ENCODE measurements at places on chromosomes 3 and 15.

DNA sequence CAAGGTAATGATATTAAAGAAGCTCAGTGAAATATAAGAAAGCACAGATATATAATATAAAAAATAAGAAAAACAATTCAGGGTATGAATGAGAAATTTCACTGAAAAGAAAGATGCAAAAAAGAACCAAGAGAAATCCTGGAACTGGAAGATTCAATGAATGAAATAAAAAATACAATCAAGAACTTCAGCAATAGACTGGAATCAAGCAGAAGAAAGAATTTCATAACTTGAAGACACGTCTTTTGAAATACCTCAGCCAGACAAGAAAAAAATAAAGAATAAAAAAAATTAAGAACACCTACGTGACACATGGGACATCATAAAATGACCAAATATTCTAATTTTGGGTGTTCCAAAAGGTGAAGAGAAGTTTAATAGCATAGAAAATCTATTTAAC, 104.6 kb upstream of the NEO1 start:
- H3K27ac ChIP-seq, result no peak overlapping the region
- peaks cover 2% of the 10 kb centered on the region for H3K36me3 ChIP-seq
- H3K27me3 ChIP-seq, result peaks cover 13% of the 10 kb centered on the region
- no peak for DNase-seq

DNA sequence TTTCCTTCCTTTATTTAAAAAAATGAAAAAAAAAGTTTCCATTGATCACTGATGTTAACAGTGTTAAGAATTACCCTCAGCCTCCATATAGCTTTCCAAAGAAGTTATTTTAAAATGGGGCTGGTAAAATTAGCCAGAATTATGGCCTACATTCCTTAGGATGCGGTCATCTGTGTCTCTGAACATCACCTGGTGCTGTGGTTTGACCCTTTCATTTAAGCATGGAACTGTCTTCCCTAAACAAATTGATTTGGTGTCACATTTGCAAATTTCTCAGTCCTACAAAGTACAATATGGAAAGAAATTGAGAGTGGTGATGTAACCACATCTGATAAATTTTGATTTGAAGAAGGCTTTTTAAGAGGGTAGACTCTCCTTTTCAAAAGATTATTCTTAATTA, 40.3 kb upstream of the ZPLD1 start:
- no peak for DNase-seq
- no peaks in the 10 kb centered on the region for H3K4me1 ChIP-seq
- no peak overlapping the region for H3K27ac ChIP-seq
- H3K4me3 ChIP-seq, result no peak overlapping the region

- H3K27ac ChIP-seq, result no peak overlapping the region
- H3K36me3 ChIP-seq, result no peaks in the 10 kb centered on the region
- no peak overlapping the region for H3K4me3 ChIP-seq
- no peak for DNase-seq
- H3K27me3 ChIP-seq, result peaks cover 6% of the 10 kb centered on the region
Observed at GRCh38 chr15:93837450-93837849, 393.9 kb upstream of the MCTP2 start.

GRCh38 chr3:86948822-86949221, 42.1 kb downstream of the VGLL3 start:
- H3K27ac ChIP-seq, result no peak overlapping the region
- no peak overlapping the region for H3K4me3 ChIP-seq
- H3K27me3 ChIP-seq, result no peaks in the 10 kb centered on the region
- no peaks in the 10 kb centered on the region for H3K4me1 ChIP-seq

DNA sequence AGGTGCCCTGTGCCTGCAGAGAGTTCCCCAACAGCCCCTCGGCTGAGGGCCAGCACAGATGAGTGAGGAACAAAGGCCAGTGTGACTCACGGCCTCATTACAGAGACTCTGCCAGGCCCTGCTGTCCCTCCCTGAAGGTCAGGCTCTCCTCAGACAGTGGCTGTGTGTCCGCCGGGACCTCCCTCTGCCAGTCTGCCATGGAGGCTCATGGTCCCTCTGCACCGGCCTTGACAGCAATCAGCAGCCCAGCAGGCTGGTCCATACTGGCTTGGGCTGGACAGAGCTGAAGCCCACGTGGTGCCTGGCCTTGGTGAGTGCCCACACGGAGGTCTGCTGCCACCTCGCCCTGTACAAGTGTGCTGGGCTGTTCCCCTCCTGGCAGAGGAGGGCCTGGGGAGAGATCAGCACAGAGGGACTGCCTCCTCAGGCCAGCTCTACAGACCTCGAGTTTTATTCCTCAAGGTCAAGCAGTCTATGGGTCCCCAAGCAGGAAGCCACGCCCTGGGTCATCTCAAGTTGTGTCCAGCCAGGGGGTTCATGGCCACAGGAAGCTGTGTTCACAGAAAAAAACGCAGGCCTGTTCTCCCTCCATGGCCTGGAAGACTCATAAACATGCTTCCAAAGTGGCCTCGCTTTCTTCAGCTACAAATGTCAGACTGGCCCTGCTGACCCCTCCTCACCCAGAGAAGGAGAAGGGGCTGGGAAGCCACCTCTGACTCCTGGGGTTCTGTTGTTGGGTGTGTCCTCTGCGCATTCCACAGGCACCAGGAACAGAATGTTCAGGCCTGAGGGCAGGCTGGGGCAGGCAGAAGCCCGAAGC, 27.0 kb downstream of the SLC41A3 start:
- no peaks in the 10 kb centered on the region for H3K27me3 ChIP-seq
- H3K4me1 ChIP-seq, result peaks cover 14% of the 10 kb centered on the region
- no peak overlapping the region for H3K4me3 ChIP-seq
- no peak overlapping the region for H3K27ac ChIP-seq

DNA sequence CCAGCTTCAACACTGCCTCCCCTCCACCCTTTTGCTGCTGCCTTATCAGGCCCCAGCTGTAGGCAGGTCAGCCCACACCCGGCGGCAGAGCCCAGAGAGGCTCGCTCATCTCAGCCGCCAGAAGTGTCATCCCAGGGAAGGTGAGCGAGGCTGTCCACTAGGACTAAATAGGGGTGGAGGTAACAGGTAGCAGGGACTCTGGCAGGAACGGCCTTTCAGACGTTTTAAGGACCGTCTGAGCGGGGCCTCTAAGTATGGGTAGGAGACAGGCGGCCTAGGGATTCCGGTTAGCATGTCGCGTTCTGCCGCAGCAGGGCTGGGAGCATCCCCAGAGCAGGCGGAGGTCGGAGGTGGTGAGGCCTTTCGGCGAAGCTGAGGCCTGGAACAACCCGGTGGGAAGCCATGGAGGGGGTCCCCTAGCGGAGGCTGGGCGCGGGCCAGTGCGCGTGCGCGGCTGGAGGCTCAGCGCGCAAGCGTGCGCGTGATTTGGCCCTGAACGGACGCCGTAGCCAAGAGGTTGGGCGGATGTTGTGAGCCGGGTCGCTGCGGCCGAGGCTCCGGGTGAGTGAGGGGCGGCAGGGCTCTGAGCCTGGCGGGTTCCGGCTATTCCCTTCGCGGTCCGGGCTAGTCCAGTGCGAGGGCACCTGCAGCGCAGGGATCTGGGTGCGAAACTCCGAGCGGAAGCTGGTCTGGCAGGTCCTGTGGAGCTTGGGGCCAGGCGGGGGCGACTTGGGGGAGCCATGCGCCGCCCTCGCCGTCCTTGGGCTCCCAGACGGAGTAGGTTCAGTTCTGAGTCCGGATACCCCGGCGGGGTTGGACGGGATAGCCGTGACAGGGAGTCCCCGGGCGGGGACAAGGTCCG, at the start of the genes MST1 and RNF123:
Gene MST1 (minus strand): TSS at position 429 of the 862 bp plus-strand sequence. CDS start 783 bp downstream, outside the sequence.
Gene RNF123 (plus strand): TSS at position 512 of the 862 bp plus-strand sequence. CDS start 1,609 bp downstream, outside the sequence.
- no peaks in the 10 kb centered on the region for H3K27me3 ChIP-seq
- peak within 1 kb of the TSS; percentile 96 for H3K4me3 ChIP-seq
- peak within 1 kb of the TSS; percentile 95 for H3K27ac ChIP-seq
- H3K36me3 ChIP-seq, result peaks cover 6% of the 10 kb centered on the region
- H3K4me1 ChIP-seq, result peaks cover 40% of the 10 kb centered on the region

GRCh38 chr15:70169147-70169546, 71.4 kb upstream of the TLE3 start:
- no peaks in the 10 kb centered on the region for H3K4me1 ChIP-seq
- H3K4me3 ChIP-seq, result no peak overlapping the region
- H3K27ac ChIP-seq, result no peak overlapping the region
- H3K36me3 ChIP-seq, result no peaks in the 10 kb centered on the region
- H3K27me3 ChIP-seq, result no peaks in the 10 kb centered on the region

DNA sequence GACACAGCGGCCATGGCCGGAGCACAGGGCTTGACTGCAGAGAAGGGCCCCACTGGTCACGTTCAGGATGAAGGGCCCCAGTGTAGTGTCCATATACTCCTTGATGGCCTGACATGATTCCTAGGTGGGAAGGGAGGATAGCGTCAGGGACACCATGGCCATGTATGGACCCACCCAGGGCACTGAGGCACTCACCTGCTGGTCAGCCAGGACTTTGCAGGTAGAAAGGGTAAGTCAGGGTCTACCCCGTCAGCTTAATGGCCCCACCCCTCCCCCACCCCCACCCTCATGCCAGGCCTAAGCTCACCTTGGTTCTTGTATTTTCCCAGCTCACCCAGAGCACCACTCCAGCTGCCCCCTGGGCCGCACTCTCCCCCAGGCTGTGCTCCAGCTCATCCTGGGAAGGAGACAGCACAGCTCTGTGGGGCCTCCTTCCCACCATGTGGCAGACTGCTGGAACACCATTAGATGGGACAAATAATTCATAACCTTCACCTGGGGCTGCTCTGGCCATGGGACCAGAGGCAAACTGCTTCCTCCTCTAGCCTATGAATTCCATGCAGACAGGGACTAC, 1.6 kb upstream of the HYAL3 start:
- peak overlapping the region; percentile 99 for H3K4me3 ChIP-seq
- H3K27ac ChIP-seq, result peak overlapping the region; percentile 91
- DNase-seq, result no peak
- no peaks in the 10 kb centered on the region for H3K36me3 ChIP-seq
- H3K27me3 ChIP-seq, result no peaks in the 10 kb centered on the region

DNA sequence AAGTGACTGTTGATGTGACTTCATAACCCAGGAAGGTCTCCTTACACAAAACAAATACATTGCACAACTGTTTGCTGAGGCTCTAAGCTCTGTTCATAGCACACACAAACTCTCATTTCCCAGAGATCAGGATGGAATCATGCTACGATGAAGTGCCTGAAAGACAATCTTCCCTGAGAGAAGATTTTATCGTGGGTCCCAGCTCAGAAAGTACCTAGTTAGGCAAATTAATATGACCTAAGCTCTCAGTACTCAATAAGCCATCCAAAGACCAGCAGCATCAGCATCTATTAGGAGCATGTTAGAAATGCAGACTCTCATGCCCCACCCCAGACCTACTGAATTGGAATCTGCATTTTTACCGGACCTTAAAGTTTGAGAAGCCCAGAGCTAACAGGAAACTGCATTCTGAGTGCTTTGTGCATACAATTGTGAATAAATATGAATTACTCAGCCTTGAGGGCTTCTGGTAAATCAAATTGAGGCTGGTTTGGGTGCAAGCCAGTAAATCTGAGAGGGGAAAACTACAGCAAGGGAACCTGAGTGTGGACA, 161.5 kb upstream of the C2CD4B start:
- DNase-seq, result no peak
- H3K4me1 ChIP-seq, result no peaks in the 10 kb centered on the region
- H3K36me3 ChIP-seq, result no peaks in the 10 kb centered on the region
- peaks cover 4% of the 10 kb centered on the region for H3K27me3 ChIP-seq
- no peak overlapping the region for H3K27ac ChIP-seq

- no peak for DNase-seq
- no peaks in the 10 kb centered on the region for H3K36me3 ChIP-seq
- H3K4me3 ChIP-seq, result no peak overlapping the region
- peaks cover 14% of the 10 kb centered on the region for H3K27me3 ChIP-seq
- H3K4me1 ChIP-seq, result no peaks in the 10 kb centered on the region
- no peak overlapping the region for H3K27ac ChIP-seq
Observed at GRCh38 chr15:84034578-84035398, 200.8 kb upstream of the GOLGA6L4 start.

GRCh38 chr3:27356976-27357375, 12.2 kb downstream of the NEK10 start:
- H3K27ac ChIP-seq, result no peak overlapping the region
- H3K4me3 ChIP-seq, result no peak overlapping the region
- H3K36me3 ChIP-seq, result no peaks in the 10 kb centered on the region
- DNase-seq, result no peak

GRCh38 chr3:104149154-104149553, 1217.6 kb upstream of the ALCAM start:
- no peak overlapping the region for H3K4me3 ChIP-seq
- no peaks in the 10 kb centered on the region for H3K4me1 ChIP-seq
- no peak for DNase-seq
- H3K27me3 ChIP-seq, result no peaks in the 10 kb centered on the region
- no peak overlapping the region for H3K27ac ChIP-seq

DNA sequence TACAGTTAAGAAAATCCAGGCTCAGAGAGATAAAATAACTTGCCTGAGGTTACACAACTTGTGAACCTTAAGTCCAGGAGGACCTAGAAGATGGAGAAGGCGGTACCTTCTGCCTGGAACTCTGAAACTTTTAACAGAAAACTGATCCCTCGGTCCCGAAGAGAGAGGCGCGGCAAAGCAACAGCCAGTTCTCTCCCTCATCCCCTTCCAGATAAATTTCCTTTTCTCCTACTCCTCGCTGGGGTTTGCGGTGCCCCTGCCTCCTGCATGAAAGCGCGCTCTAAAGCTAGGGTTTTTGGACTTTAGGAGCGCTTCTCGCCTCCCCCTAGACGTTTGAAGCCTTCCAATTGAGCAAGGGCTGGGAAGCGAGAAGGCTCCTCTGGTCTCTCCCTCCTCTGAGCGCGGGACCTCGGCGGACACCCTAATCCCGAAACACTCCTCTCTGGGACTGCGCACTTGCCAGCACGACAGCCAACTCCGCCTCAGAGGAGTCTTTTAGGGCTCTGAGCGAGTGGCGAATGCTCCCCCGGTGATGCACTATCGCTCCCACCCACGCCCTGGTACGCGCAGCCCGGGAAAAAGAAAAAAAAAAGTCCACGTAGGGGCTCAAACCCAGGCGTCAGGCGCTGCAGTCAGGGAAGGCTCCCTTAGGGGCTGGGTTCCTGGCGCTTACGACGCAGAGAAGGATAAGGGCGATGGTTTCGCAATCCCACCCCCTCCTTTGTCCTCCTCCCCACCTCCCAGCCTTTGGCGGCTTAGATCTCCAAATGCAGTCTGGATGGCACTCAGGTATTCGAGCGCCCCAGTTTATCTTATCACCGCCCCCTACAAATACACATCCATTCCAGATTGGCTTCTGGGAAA, 7.9 kb upstream of the EOMES start:
- H3K27ac ChIP-seq, result no peak overlapping the region
- peaks cover 29% of the 10 kb centered on the region for H3K4me1 ChIP-seq
- H3K27me3 ChIP-seq, result peaks cover 68% of the 10 kb centered on the region
- peak overlapping the region; percentile 70 for H3K4me3 ChIP-seq

All from activated naive CD8-positive, alpha-beta T cell treated with anti-CD3 and anti-CD28 coated beads, Interleukin-2, amount 50 U/mL, for 24 hours (primary cell).